ENCODE measurements at places on chromosomes 1 and 21. TPM values are rescaled to one million over a fixed set of nuclear protein-coding genes. Genes with fewer than 3 reads are reported as not detected.

The KRTAP11-1 gene
- not detected for total RNA-seq

- H3K36me3 ChIP-seq, result no peaks in the 10 kb centered on the region
- H3K27ac ChIP-seq, result no peak overlapping the region
- H3K4me1 ChIP-seq, result peaks cover 2% of the 10 kb centered on the region
- no peak for DNase-seq
- H3K4me3 ChIP-seq, result no peak overlapping the region
These were observed 5.4 kb downstream of the BARHL2 start for GRCh38 chr1:90711696-90712095.

- no peaks in the 10 kb centered on the region for H3K27me3 ChIP-seq
- no peaks in the 10 kb centered on the region for H3K36me3 ChIP-seq
- no peak overlapping the region for H3K4me3 ChIP-seq
- DNase-seq, result no peak
- no peaks in the 10 kb centered on the region for H3K4me1 ChIP-seq
- no peak overlapping the region for H3K27ac ChIP-seq
These were observed 376.4 kb upstream of the KAZN start for GRCh38 chr1:14222086-14222485.

DNA sequence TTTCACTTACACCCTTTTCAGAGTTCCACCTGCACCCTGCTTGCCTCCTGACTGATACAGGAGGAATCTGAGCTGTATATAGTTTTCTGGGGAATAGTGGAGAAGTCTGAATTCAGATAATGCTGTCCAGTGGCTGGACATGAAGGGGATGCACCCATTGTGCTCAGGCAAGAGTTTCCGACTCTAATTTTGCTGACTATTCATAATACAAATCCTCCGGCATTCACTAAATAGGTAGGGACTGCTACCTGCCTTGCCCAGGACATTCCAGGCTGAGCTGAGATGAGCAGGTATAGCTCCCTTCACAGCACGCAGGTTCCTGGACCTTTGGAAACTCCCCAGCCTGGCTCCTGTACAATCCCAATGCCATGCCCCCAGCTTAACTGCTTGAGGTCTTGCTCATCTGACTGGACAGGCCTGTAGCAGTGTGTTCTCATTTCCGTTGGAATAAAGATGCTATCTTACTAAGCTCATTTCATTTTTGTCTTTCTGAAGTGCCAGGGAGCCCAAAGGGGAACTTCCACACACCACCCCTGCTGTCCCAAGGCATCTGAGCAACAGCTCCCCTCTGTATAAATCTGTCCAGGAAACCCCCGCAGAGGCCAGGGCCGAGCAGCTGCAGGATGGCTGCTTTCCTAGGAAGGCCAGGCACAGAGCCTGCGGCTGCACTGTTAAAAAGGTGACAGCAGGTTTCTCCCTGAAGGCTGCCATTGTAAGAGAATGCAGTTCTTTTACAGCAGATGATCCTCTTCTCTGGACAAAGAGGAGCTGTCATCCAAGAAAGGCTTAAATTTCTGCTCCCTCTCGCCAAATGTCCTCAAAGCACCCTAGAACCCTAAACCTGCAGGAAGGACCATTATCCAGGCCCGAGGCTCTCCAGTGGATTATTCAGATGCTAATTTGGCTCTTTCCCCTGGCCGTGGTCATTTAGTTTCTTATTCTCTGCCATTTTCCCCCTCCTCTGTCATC, 21.7 kb upstream of the VASH2 start:
- H3K36me3 ChIP-seq, result no peaks in the 10 kb centered on the region
- H3K27me3 ChIP-seq, result peaks cover 3% of the 10 kb centered on the region
- no peak for DNase-seq
- no peaks in the 10 kb centered on the region for H3K4me1 ChIP-seq
- no peak overlapping the region for H3K4me3 ChIP-seq

- H3K27me3 ChIP-seq, result no peaks in the 10 kb centered on the region
- H3K4me3 ChIP-seq, result no peak overlapping the region
- H3K4me1 ChIP-seq, result peaks cover 11% of the 10 kb centered on the region
- no peak for DNase-seq
- H3K27ac ChIP-seq, result no peak overlapping the region
These were observed 204.7 kb upstream of the EDN2 start for GRCh38 chr1:41689139-41689538.

Measured in endothelial cell of umbilical vein (primary cell).